ENCODE measurements at places on chromosomes 11 and 22.
A peak's percentile ranks its signal among the peaks of the same experiment; 100 is the strongest.

- no peak for DNase-seq
Observed at GRCh38 chr11:59574467-59574866, 41.1 kb downstream of the OSBP start.

DNA sequence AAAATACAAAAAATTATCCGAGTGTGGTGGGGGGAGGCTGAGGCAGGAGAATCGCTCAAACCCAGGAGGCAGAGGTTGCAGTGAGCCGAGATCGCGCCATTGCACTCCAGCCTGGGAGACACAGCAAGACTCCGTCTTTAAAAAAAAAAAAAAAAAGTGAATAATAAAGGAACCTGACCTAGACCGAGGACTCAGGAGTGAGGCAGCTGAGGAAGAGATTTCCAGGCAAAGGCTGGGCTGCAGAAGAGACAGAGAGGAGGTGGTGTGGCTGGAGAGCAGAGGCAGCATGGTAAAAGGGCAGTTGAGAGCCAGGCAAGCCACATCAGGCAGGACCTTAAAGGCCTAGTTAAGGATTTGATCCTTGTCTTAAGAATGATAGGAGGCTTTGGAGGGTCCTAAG lies 28.4 kb upstream of the SMCO4 start:
- no peak for DNase-seq

- no peak for DNase-seq
Observed at GRCh38 chr11:92750794-92751193, 218.7 kb upstream of the MTNR1B start.

- DNase-seq: no peak
Observed at GRCh38 chr11:61480261-61480993, 28.1 kb upstream of the LRRC10B start.

DNA sequence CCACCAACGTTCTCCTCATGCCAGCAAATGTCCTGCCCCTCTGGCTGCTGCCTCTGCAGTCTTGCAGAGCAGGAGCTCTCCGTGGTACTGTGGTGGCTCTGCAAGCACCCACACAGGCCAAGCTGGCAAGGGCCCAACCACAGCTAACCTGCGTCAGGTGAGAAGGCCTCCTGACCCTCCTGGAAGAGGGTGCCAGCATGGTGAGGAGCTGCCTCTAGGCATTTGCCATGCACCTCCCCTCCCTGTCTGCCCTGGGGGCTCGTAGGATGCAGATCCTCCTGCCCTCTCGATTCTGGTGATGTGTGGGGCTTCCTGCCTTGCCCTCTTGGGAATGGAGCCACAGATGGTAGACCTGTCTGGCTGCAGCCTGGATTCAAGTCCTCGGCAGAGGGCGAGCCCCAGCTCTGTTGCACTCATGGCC lies 1408.8 kb downstream of the TBC1D22A start:
- DNase-seq: no peak

DNA sequence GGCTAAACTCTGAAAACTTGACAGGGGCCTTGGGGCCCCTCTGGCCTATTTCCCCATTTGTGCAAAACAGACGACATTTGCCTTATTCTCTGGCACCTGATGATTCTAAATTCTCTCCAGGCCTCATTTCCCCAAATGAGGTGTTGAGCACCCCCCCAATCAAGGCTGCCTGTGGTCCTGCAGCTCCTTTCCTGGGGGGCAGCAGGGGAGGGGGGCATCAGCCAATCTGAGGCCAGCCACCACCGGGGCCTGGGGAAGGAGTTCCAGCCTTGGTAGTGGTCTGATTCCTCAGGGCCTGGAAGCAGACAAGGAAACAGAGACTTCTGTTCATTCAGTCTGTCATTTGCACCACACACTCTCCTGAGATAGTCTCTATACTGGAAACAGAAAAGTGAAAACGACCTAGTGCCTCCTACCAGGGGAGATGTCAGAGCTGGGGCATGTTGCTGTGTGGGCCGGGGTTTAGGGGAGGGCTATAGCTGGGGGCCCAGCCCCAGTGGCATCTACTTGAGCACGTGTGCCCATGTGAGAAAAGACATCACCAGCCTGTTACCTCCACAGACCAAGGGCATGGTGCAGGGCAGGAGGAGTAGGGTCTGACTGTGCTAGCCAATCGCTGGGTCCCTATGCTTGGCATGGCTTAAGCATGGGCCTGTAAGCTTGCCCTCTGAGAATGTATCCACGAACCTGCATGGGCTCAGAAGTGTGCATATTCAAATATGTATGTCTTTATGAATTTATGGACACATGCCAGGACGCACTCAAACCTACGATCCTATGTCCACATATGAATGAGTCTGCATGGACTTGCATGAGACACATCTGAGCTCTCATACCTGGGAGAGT lies 1.8 kb upstream of the TPBGL start:
- no peak for DNase-seq

GRCh38 chr11:119092880-119093842 lies 8.5 kb downstream of the HMBS start:
- no peak for DNase-seq

- DNase-seq: peak; percentile 5
Observed at GRCh38 chr11:2519862-2520735, 75.3 kb downstream of the KCNQ1 start.

DNA sequence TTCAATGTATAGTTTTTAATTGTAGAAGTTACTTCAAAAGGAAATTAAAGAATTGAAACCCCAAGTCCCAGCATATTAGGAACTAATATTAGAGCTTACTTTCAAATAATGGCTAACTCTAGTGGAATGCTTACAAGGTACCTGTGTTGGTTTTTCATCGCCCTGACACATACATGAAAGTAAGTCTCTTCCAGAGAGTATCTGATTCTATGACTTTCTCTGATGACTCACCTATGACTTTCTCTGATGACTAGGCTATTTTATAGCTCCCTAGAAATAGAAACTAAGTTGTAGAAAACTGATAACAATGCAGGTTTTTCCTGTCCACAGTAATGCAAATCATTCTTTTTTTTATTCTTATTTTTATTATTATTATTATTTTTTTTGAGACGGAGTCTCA lies 33.6 kb upstream of the MMP7 start:
- DNase-seq: no peak

GRCh38 chr11:20599221-20600019 lies at the start of gene SLC6A5:
Gene SLC6A5 (plus strand): TSS chr11:20599608. CDS start chr11:20599673, 65 bp downstream.
- peak; percentile 49 for DNase-seq

- DNase-seq: no peak
Observed at GRCh38 chr22:40487663-40488249, 117.4 kb downstream of the SGSM3 start.

- DNase-seq: no peak
Observed at GRCh38 chr11:78181185-78181584, 7.2 kb downstream of the KCTD21 start.

DNA sequence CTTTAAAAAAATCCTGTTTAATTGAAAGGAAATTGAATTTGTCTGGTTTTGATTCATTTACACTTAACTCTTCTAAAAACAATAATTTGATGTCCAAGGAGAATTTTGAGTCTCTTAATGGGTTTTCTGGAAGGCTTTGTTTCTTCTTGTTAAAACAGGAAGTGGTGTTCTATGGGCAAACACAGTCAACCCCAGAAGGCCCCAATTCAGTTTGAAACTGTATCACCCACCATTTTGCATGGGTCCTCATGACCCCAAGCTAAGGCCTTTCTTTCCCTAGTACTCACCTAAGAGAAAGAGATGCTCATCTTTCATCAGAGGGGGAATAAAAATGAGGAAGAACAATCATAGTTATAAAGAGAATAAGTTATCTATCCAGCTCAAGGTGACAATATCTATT lies 10.6 kb downstream of the FLI1 start:
- no peak for DNase-seq

DNA sequence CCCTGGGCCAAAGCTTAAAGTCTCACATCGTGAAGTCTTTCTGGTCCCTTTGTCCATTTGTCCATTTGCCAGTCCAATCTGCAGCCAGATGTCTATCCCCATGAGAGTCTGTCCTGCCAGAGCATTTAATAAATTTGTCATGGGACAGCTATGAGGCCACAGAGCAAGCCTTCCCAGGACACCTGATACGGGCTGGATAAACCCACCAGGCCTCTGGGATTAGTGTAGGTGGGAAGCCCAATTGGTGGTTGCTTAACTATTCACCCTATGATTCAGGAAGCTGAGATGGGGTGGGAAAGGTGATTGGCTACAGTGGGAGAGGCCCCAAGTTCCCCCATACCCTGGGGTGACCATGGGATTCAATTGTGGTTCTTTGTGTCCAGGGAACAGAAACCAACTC lies 39.9 kb downstream of the MYEOV start:
- DNase-seq: no peak

GRCh38 chr11:70327717-70328116 lies 57.2 kb downstream of the PPFIA1 start:
- no peak for DNase-seq

DNA sequence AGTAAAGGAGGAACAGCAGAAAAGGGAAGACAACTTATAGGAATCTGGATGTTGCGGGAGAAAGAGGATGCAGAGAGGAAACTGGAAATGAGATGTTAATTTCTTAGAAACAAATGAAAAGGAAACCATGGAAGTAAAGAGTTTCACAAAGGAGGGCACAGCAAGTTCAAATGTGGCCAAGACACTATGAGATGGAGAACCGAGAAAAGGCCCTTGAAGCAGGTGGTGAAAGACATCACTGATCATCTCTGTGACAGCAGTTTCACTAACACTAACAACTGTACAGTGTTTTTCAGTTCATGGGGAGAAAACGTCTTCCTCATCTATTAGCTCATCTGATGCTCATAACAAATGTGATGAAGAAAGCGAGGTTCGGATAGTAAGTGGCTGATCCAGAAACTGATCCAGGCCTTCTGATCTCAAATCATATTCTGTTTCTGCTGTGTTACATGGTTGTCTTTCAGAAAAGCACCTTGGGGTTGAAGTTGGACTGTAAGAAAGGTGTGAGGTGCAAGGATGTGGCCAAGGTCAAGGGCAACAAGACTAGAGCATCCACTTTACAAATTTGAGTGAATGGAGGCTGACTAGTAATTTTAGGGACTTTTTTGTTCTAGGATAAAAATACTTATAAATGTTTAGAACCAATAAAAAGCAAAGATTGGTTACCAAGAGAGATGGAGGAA lies 492.1 kb upstream of the CADM1 start:
- DNase-seq: no peak

DNA sequence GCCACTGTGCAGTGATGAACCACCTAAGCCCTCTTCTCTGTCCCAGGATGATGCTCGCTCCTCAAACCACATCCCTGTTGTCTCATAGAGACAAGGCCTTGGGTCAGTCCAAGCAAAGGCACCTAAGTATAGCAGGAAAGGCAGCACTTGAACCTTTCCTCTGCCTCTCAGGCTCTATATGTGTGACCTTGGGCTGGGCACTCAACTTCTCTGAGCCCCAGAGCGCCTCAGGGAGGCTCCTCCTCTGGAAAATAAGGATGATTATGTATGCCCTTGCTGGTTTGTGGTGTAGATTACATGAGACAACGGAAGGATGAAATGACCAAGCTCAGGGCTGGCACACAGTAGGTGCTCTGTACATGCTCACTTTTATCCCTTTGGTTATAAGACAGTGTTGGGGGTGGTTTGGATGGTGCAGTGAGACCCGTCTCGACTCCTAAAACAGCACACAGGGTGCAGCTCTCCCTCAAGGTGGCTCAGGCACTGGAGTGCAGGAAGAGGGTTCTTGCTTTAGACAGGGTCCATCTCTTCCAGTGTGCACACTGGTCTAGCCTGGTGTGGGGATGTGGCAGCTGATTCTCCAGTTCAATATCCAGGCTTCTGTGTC lies 40.2 kb upstream of the ACCSL start:
- no peak for DNase-seq

DNA sequence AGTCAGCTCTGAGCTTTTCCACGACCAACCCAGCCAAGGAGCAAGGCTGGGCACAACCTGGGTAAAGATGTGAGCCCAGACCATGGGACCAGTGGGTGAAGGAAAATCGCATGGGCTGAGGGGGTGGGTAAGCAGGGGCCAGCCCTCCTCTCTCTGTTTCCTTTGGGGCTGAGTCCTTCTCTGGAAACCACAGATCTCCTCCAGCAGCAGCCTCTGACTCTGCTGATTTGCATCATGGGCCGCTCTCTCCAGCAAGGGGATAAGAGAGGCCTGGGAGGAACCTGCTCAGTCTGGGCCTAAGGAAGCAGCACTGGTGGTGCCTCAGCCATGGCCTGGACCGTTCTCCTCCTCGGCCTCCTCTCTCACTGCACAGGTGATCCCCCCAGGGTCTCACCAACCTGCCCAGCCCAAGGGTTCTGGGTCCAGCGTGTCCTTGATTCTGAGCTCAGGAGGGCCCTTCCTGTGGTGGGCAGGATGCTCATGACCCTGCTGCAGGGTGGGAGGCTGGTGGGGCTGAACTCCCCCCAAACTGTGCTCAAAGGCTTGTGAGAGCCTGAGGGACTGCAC lies 67.8 kb downstream of the GGTLC2 start:
- DNase-seq: no peak

GRCh38 chr11:80900265-80900664 lies 1459.4 kb upstream of the TENM4 start:
- no peak for DNase-seq

DNA sequence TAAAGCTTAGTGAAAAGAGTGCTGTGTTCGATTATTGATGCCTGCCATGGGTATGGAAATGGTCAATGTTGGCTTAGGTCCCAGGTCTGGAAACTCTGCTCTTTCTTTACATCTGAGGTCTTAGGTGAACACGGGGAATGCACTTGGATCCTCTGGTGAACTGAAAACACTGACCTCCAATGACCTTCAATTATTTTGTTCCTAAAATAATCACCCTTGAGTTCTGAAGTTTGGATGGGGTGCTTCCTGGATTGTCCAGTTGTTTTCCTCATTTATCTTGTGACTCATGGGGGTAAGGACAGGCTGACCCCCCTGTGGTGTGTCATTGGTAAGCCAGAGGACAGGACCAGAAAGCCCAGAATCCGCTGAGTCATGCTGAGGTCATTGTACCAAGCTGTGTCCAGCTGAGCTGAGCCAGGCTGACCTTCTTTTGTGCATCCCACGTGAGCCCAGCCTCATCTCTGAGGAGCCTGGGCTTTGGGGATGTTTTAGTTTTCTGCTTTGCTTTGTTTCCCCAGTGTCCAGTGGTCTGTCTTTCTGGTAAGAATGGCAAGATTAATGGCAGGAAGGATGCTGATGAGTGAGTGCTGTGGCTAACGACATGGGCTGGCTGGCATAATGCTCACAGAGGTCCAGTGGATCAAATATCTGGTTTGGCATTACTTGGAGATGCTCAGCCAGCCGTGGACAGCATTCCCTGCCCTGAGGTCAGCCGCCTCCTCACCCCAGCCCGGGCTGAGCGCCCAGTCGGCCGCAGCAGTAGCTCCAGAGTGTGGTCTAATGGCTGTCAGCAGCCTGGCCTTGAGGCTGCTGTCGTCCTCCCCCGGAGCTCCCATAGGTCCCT lies 35.6 kb downstream of the AMPD3 start:
- no peak for DNase-seq

- DNase-seq: no peak
Observed at GRCh38 chr22:46052331-46052771, 75.4 kb upstream of the WNT7B start.

Measured in activated CD4-positive, alpha-beta memory T cell treated with anti-CD3 and anti-CD28 coated beads for 36 hours (primary cell).